ENCODE measurements at places on chromosomes 6 and 20.

GRCh38 chr20:11901127-11901526, 16.6 kb upstream of the BTBD3 start:
- no peak for DNase-seq

- no peak for DNase-seq
These were observed 109.5 kb downstream of the MYLK4 start for GRCh38 chr6:2641044-2641725.

GRCh38 chr20:3221398-3222226, 12.3 kb downstream of the ITPA start:
- no peak for DNase-seq

GRCh38 chr20:47271046-47271615, 85.4 kb downstream of the ZMYND8 start:
- DNase-seq: no peak

- no peak for DNase-seq
These were observed 123.3 kb downstream of the PXDC1 start for GRCh38 chr6:3627956-3628835.

DNA sequence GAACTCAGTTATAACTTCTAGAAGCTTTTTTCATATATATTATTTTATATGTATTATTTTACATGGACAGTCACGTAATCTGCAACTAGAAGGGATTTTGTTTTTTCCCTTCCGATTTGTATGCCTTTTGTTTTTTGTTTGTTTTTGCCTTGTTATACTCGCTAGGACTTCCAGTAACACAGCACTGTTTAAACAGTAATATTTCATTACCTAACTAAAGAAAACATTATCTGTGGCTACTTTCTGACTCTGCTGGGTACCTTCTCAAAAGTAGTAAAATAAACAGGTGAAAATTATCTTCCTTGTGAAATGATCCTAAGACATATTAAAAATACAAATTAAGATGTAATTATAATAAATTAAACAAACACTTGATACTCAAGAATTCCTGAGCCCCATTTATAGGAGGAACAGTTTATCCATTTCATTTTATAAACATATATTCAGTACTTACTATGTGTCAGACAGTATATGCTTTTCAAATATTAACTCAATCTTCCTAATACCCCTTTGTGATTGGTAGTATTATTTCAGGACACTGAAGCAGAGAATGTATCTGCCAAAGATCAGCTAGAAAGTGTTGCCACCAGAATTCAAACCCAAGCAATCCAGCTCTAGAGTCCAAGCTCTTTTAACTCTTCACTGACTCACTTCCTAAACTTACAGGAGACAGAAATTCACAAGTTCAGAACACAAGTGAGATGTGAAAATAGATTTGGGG, 65.3 kb downstream of the MAP3K5 start:
- DNase-seq: no peak

GRCh38 chr20:46315311-46315710, 7.0 kb upstream of the CDH22 start:
- no peak for DNase-seq

- DNase-seq: no peak
These were observed 62.6 kb downstream of the BACH2 start for GRCh38 chr6:90233994-90234393.

GRCh38 chr20:61454053-61454452, 202.0 kb downstream of the CDH4 start:
- DNase-seq: no peak

GRCh38 chr20:44204832-44205215, 5.7 kb downstream of the OSER1 start:
- DNase-seq: no peak

GRCh38 chr6:22081709-22082108, 215.1 kb downstream of the PRL start:
- no peak for DNase-seq

DNA sequence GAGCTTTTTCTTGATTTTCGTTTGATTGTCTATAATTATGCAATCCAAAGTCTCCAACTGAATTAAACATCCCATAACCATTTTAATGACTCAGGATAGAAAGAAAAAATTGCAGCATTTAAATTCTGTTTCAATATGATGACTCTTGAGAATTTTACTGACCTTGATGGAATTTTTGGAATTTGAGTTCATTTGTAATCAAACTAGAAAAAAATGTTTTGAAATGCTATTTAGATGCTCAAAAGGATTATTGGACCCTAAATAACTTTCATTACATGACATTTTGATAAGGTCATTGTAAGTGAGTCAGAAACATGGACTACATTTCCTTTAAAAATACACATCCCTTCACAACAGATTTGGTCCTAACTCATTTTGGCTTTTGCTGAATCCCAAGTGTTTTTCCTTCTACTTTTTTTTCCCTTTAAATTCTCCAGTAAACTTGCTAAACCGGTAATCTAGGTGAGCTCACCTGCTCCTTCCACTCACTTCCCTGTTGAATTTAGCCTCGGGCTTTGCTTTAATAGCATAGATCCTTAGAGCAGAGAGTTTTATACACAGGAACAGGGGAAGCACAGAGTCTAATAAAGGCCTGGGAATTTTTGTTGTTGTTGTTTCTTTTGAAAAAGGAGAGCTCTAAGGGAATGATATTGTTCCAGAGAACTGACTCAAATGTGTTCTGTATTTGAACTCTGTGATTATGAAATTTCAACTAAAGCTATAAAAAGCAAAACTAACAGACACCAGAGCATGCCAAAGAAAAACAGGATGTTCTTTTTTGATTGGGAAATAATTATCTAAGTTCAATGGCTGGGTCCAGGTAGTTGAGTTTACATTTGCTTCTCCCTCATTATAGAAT, 1088.2 kb upstream of the CITED2 start:
- DNase-seq: no peak

GRCh38 chr6:88566746-88567534, 396.5 kb downstream of the RNGTT start:
- DNase-seq: peak; percentile 32

DNA sequence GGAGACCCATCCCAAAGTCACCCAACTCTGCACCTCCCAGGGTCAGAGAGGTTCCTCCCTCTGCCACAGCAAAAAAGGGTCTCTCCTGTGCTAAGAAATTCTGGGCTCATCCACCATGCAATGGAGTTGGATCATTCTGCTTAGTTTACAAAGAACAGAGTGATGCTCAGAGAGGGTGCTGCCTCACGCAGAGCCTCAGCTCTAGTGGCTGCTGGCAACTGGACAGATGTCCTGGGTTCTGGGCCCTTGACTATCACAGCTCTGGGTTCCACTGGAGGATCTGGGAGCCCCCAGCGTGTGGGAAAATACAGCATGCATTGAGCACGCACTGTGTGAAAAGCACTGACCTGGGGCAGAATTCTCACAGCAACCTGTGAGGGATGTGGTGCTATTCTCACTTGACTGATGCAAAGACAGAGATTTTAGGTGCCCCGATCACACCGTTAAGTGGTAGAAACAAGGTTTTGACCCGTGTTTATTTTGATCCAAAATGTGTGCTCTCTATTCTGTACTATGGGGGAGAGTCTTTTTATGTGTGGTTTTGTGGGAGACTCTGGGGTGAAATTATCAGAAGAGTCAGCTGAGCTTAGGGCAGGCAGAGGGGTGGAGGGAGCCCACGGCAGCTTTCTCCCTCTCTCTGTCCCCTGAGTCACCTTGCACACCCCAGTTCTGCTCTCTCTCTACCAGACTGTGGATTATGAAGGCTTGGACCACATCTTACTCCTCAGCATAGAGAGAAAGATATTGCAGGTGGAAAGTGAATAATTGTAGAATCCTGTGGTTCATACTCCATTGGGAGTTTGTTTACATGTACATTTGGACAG, 19.9 kb downstream of the TREML4 start:
- DNase-seq: no peak

DNA sequence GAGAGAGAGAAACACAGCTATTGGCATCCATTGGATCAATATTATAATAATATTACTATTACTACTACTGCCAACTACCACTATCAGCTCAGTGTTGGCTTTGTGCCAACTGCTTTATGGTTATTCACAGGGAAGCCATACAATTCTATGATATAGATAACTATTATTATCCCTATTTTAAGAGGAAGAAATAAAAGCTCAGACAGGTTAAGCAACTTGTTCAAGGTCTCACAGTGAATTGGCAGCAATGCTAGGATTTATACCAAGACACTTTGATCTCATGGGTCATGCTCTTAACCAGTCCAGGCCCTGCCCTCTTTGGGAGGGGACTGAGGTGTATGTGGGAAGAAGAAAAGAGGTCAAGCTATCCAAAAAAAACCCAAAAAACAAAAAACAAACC, 82.0 kb upstream of the TRAF3IP2 start:
- DNase-seq: no peak

GRCh38 chr6:161511447-161512095, 237.7 kb upstream of the AGPAT4 start:
- DNase-seq: no peak

DNA sequence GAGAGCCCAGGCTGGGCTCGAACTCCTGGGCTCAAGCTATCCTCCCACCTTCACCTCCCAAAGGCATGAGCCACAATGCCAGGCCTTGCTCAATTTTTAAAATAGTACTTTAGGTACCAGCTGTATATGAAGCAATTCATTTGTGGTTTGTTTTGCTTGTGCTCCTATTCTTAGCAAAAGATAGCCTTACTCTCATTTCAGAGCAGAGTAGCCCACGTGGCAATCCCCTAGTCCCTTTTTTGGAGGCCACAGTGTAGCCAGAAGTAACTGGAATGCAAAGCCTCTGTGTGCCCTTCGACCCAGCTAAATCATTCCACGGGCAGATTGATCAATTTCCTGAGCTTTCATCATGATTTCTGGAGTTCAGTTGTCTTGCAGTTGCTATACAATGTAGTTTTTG, 372.2 kb downstream of the NRN1 start:
- DNase-seq: no peak

GRCh38 chr6:128314190-128314589, 206.2 kb downstream of the PTPRK start:
- no peak for DNase-seq

- DNase-seq: no peak
These were observed 57.4 kb upstream of the EDN3 start for GRCh38 chr20:59242714-59243626.

- peak; percentile 68 for DNase-seq
These were observed 7.7 kb upstream of the FOXF2 start for GRCh38 chr6:1381481-1382330.

DNA sequence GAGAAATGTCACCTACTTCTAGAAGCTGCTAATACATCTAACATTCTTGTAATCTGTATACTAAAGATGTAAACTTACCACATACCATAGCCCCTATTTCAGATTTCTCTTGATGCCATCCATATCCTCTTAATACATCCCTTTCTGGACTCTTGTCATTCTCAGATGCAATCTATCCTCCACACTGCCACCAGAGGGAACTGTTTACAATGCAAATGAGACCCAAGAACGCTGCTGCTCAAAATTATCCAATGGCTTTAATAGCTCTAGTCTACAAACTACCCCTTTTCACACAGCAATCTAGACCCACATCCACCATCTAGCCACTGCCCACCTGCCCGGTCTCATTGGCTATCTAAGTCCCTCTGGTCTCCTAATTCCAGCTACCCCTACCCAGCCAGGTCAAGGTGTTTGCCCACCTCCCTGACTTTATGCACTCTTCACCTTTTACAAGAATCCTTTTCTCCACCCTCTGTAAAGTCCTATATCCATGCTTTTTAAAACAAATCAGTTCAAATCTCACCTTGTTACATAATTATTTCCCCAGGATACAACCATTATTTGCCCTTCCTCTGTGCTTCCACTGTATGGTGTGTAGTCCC, 14.8 kb downstream of the FAXC start:
- DNase-seq: no peak

DNA sequence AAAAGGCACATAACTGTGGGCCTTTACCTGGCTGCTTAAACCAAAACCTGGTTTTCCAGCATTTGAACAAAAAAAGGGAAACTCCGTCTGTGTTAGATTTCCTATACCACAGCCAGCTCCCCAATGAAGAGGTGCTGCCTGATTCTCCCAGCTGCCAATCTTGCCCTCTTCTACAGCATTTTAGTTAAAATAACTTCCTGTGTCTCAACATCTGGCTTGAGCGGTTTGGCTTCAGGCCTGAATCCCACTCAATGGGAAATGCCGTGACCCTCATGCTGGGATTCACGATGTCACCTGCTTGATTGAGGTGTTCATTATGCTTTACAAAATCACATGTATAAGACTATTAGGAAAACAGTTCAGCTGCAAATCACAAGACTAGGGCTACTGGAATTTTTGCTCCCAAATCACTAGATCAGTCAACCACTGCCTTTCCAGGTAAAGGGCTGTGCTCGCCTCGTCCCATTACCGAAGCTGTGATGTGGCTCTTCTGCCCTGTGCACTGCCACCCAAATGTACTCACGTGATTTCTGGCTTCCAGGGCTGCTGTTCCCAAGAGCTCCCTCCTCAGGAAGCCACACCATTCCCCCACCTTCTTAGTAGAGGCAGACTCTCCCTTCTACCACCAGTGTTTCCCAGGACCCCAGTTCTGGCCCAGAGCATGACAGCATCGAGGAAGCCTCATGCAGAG, 94.6 kb downstream of the PSMG4 start:
- no peak for DNase-seq

DNA sequence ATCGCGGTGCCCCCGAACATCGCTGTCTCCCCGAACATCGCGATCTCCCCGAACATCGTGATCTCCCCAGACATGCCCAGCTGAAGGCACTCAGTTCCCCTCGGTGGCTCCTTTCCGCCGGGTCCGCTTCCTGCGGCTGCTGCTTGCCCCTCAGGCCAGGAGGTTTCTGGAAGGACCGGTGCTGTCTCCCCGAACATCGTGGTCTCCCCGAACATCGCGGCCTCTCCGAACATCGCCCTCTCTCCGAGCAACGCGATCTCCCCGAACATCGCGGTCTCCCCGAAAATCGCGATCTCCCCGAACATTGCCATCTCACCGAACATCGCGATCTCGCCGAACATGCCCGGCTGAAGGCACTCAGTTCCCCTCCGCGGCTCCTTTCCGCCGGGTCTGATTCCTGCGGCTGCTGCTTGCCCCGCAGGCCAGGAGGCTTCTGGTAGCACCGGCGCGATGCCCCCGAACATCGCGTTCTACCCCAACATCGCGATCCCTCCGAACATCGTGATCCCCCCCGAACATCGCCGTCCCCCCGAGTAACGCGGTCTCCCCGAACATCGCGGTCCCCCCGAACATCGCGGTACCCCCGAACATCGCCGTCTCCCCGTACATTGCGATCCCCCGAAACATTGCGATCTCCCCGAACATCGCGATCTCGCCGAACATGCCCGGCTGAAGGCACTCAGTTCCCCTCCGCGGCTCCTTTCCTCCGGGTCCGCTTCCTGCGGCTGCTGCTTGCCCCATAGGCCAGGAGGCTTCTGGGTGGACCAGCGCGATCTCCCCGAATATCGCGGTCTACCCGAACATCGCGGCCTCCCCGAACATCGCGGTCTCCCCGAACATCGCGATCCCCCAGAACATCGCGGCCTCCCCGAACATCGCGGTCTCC, 808 bp downstream of the ULBP1 start:
- peak; percentile 18 for DNase-seq

DNA sequence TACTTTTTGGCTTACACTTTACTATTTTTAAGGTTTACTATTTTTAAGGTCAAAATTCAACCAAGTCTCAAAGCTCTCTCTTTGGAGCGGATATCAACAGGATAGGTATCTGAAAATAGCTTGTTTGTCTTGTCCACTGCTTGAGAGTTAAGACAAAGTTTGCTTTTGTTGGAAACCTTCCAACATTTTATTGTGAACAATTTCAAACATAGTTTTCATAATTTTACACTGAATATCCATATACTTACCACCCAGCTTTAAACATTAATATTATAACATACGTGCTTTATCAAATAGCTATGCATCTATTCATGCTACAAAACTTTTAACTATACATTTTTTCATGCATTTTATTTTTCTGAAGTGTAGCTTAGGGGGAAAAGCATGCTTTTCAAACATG, 109.9 kb downstream of the FYN start:
- DNase-seq: no peak

- no peak for DNase-seq
These were observed 40.0 kb downstream of the REPS1 start for GRCh38 chr6:138948004-138948403.
